Sciatic nerve (tissue), 2 donors: ENCODE measurements at places on chromosomes 5 and 9.
A peak's percentile ranks its signal among the peaks of the same experiment; 100 is the strongest.

GRCh38 chr9:137486545-137487453, 27.7 kb upstream of the NSMF start:
- DNase-seq = no peak

- no peak for DNase-seq
These were observed 52.2 kb downstream of the MAP1B start for GRCh38 chr5:72159501-72159911.

DNA sequence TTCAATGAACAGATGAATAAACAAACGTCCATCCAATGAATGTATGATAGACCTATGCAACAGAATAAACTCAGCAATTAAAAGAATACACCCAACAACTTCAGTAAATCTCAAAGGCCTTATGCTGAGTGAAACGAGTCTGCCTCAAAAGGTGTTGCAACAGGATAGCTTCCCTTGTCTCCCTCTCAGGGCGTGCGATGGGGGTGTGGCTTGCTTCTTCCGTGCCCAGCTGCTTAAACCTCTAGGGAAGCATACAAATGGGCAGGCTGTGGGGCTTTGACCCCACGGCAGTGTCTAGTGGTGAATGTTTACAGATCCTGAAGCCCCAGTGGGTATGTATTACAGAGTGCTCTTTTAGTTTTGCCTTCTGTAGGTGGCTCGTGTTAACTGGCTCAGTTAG, 87.0 kb upstream of the CCL21 start:
- DNase-seq = no peak

- DNase-seq = no peak
These were observed 70.0 kb downstream of the GLDC start for GRCh38 chr9:6575324-6576034.

GRCh38 chr9:109977521-109977920, 197.5 kb downstream of the PALM2AKAP2 start:
- no peak for DNase-seq

DNA sequence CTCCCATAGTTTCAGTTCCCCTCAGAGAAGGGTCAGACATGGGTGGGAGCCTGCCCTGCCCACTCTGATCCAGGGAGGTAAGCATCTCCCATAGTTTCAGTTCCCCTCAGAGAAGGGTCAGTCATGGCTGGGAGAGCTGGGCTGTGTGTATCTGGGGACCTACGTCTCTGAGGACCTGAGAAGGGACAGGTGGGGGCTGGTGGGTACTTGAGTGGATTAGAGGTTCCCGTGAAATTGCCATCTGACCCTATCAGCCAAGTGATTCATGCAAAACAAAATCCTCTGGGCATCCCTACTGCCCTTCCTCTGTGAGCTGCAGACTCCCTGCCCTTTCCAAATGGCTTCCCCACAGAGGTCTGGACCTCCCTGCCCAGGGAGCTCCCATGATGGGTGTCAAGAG, 3.9 kb downstream of the ENHO start:
- no peak for DNase-seq

DNA sequence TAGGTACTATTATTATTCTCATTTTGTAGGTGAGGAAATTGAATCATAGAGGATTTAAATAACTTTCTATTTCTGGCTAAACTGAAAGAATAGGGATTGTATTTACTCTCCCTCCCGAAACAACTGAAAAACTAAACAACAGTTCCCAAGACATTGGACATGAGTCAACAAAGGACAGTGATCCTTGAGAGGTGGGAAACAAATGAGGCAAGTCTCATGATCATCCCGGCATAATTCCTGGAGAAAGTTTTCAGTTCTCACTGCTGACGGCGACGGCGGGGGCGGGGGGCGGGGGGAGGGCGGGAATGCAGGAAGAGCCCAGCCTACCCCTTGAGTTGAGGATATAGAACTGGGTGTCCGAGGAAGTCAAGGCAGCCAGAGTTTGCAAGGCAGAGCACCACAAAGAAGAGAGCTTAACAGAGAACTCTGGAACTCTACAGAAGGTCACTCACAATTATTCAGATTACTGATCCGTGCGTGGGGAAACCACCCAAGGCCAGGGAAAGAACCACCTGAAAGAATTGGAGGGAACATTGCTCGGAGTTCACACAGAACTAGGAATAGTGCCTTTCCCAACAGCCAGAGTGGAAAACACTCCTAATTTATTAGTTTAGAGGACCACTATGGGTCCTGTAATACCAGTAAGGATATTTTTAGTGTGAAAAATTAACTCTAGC, 27.4 kb upstream of the WHRN start:
- DNase-seq = no peak

DNA sequence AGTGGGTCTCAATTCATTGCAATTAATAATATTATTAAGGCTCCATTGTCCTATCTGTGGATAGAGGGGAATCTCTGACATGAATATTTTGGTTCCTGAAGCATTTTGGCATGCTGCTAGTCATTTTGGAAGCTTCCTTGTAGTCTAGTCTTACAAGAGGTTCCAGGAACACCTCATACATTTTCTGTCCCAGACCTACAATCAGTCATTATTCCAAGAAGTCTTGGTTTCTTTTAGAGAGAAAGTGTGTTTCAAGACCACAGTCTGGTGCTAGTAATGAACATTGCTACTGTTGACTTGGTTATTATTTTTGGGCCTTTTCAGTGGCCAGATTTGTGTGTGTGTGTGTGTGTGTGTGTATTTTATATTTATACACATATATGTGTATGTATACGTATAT, 98.9 kb downstream of the ERCC6L2 start:
- no peak for DNase-seq

DNA sequence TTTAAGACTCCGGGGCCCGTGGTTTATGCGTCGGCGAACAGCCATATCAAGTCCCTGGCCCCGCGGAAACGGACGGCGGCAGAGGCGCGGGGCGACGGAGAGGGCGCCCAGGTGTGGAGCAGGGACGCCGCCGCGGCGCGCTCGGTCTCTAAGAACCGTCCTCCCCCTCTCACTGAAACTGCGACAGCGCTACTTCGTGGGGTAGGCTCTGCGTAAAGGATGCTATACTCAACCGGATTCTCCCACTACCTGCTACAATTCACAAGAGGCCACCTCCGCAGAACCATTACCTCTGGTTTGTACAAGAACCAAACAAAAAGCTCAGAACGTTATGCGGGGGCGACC, 404 bp downstream of the MRNIP start:
- DNase-seq = no peak

DNA sequence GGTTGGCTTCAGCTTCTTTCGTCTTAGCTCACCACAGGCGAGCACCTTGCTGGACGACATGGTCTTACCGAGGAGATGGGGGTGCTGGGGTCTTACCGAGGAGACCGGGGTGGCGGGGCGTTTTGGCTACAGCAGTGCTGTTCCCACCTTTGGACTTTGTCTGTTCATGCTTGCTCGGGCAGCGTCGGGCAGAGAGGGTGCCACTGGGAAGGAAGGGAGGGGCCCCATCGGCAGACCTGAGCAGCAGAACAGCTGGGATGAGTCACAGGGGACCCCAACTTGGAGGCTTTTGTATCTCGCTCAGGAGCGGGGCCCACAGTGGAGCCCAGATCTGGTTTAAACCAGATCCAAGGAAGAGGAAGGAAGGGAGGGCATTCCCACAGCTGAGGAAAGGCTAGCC, 106.0 kb upstream of the CACNA1B start:
- DNase-seq = no peak

GRCh38 chr9:87678650-87679355, 47.1 kb upstream of the CTSL start:
- DNase-seq = peak; percentile 81

GRCh38 chr9:81112627-81113452, 576.5 kb downstream of the TLE1 start:
- DNase-seq = no peak

GRCh38 chr5:100430268-100431195, 104.6 kb upstream of the FAM174A start:
- DNase-seq = peak; percentile 63

DNA sequence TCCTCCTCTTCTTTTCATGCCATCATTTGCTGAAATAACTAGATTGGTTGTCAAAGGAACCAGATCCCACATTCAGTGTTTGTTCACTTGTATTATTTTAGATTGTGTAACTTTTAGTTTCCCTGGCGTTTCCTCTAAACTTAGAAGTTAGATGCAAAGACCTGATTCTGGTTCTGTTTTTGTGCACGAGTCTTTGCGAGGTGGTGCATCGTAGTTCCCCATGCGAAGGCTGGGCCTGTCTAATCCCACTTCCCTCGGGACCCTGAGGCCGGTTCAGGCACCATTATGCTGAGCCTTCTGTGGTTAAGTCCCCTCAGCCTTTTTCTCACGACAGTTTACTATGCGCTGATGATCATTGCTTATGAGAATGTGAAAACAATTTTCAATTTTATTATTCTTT, 219.1 kb upstream of the OTULINL start:
- no peak for DNase-seq

- DNase-seq = no peak
These were observed 79.2 kb downstream of the SECISBP2 start for GRCh38 chr9:89397471-89397870.

DNA sequence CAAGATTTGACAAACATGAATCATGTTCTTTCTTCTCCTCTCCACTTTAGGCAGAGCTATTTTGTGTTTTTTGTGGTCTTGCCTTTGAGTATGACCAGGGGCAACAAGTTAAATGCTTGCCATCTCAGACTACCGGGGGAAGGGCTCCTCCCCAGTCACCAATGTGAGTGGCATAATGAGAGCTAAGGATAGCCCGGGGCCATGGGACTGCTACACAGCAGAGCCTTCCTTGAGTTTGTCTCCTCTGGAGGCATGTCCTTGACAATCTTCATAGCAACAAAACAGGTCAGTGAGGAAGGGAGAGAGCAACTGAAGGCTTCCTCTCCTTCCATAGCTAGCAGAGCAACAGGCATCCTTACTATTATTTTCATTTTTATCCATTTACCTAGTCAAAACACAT, 299.3 kb downstream of the ENC1 start:
- no peak for DNase-seq

GRCh38 chr9:14198047-14198840, 115.7 kb downstream of the NFIB start:
- DNase-seq = no peak

DNA sequence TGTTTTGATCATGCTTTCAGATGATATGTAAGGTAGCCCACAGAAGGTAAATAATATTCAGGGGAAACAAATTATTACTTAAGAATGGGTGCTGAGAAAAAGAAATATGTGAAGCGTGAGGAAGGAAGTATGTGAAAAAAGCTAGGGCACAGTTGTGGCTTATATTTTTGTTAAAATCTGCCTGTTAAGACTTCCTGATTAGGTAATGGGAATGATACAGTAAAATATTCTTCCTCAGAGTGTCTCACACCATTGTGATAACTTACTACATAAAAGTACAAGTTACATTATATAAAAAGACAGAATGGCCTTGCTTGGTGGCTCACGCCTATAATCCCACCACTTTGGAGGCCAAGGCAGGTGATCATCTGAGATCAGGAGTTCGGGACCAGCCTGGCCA, 18.7 kb upstream of the PARP8 start:
- no peak for DNase-seq

GRCh38 chr9:79764374-79764773, 192.6 kb downstream of the TLE4 start:
- no peak for DNase-seq

DNA sequence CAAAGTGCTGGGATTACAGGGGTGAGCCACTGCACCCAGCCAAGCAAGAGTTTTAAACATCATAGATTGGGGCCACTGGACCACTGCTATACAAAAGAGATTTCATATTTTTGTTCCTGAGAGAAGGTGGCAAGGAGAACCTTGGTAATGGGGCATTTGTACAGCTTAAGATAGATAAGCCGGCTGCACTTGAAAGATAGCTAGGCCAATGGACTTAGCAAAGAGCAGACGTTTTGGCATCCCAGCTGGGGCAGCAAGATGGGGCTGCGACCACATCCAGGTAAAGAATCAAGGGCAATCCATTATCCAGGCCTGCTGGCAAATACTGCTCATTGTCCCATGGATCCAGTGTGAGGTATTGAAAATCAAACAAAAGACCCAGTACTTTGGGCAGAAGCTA, 3.9 kb upstream of the ISCA1 start:
- no peak for DNase-seq

- DNase-seq = no peak
These were observed 4.3 kb downstream of the MCTP1 start for GRCh38 chr5:95280401-95281095.

- DNase-seq = no peak
These were observed 74.0 kb downstream of the NSG2 start for GRCh38 chr5:174119468-174119881.

DNA sequence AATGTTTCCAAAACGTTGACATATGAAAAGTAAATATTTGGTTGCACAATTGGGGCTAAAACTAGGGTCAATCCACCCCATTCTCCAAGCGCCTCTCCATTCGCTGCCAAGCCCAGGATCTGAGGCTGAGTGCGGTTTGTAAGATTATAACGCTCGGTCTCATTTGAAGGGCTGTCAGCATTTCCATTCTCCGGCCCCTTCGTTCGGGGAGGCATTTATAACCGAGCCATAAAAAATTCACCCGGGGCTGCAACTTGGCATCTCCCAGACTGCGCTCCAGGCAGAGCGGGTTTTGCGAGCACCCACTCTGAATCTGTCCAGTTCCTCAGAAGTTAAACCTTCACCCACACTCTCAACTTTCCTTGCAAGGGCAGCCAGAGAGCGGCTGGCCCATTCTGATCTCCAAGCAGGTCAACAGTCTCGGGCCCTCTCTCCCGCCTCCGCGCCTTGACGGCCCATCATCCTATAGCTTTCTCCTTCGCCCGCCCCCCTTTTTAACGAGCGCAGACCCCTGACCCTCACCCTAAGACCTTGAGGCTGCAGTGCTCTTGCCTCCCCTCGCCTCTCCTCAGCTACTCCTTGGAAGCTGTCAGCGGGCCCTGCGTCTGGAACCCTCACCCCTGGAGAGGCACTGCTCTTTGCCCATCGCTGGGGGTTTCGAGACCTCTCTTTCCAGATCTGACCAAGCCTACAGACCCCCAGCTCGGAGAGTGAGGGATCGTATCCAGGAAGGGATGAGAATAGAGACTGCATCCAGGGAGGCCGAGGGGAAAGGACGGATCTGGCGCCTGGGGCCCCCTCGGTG, 1.1 kb downstream of the SLIT3 start:
- DNase-seq = no peak

- no peak for DNase-seq
These were observed 33.8 kb upstream of the FYB1 start for GRCh38 chr5:39253196-39253595.

GRCh38 chr5:96288166-96288844, 144.7 kb downstream of the PCSK1 start:
- DNase-seq = no peak

DNA sequence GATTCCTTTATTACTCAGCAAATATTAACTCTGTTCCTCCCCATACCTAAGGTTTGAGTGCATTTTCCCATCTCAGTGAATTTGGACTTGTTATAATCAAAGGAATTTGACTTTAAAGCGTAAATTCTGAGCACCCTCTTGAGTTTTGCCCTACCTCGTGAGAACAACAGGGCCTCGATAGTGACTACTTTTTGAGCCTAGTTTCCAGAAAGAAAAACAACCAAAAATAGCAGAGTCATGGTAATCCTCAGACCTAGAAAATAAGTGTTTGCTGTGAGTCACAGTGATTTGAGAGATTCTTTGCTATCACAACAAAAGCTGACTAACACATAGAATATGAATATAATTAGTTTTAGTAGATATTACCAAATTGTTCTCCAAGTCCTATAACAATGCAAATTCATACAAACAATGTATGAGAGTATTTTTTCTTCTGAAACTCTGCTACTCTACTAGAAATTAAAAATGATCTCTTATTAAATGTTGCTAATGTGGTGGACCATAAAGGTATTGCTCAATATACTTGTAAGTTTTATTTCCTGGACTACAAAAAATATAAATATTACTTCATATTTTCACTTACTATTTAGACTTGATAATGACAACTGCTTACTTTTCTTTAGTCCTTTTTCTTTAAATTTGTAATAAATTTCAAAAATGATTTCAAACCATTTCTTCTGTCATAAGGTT, 759.7 kb downstream of the BRINP1 start:
- DNase-seq = no peak

- DNase-seq = no peak
These were observed 6.0 kb downstream of the RPL12 start for GRCh38 chr9:127444921-127445850.
